CD4-positive, alpha-beta T cell treated with Interleukin-6 for 4 hours (primary cell): ENCODE measurements at places on chromosomes 11 and 22.

- no peak for DNase-seq
Measured at GRCh38 chr11:14977101-14977880, 5.1 kb upstream of the CALCA start.

DNA sequence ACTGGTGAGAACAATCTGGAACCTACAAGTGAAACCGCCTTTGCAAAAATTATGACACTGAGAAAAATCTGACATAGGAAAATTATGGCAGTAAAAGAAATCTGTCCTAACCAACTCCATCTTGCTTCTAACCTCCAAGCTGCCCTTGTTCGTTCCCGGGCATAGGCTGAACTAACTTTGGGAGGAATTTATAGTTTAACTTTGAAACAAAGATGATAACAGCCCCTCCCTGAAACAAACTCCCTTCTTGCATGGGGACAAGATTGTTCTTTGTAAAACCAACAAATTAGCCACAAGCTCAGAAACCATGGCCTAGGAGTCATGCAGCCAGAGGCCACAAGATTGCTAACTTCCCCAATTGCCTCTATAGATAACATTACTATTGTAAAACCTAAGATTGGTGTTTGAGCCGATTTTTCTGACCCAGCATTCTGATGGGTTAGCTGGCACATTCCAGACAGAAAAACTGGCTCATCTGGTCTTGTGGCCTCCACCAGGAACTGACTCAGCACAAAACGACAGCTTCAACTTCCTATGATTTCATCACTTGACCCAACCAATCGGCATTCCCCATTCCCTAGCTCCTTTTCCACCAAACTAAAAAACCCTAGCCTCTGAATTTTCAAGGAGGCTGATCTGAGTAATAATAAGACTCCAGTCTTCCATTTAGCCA is 3.6 kb upstream of the CCDC81 start:
- no peak for DNase-seq

DNA sequence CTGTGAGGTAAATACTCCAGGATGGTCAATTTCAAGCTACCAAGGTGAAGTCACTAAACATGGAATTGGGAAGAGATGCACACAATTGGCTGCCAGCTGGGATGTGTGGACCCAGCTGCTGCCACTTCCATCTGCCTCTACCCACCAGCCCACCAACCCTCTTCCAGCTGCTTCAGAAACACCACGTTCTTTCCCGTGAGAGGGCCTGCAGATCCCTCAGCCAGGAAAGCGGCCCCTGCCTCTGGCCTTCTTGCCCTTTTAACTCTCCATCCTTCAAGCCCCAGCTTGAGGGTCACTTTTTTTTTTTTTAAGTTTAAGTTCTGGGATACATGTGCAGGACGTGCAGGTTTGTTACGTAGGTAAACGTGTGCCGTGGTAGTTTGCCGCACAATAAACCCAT is 20.0 kb downstream of the PRG3 start:
- DNase-seq: no peak

DNA sequence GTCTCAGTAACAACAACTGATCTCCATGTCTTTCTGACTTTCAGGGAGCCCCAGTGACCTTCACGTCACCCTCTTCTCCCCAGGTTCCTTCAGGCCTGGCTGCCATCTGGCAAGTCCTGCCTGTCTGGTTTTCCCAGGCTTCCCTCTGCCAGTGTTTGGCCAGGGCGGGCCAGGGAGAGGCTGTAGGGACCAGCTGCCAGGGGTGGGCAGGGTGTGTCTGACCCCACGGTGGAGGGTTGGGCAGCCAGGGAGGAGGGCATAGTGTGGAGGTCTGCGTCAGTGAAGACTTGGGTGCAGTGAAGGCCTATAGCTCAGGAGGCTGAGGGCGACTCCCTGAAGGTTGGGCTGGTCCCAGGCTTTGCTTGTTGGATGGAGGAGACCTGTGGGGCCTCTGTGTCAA is 11.9 kb upstream of the MRGPRX2 start:
- no peak for DNase-seq

DNA sequence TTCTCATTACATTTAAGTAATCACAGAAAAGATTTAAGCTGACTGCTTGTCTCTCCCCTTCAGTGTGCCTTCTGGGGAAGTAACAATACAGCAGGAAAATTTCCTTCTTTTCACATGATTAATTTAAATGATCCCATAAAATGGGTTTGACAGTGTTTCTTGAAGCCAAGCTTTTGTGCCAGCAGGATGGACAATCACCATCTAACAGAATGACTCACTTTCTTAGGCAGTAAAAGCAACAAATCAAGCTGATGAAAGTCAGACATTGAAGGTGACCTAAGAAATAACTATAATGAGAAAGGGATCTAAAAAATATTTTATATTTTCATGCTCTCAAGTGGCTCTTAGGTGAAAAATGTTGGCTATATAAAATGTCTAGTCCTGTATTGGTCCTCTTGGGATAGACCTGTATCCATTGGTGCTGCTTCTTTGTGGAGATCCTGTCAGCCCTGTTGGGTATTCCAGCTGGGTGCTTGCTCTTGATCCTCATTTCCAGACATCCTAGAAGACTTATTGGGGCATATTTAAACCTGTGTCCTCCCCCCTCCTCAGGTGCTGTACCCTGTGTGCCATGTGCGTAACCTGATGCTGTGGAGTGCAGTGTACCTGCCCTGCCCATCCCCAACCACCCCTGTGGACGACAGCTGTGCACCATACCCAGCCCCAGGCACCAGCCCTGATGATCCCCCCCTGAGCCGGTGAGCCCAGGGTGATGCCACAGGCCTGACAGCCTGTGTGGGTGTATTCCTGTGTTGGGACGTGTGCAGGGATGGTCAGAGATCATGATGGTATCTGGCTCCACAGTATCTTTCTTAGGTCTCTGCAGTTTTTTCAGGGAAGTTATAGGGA is 62.7 kb upstream of the HORMAD2 start:
- no peak for DNase-seq

GRCh38 chr22:19689408-19689807 is 24.9 kb upstream of the SEPTIN5 start:
- DNase-seq: no peak

DNA sequence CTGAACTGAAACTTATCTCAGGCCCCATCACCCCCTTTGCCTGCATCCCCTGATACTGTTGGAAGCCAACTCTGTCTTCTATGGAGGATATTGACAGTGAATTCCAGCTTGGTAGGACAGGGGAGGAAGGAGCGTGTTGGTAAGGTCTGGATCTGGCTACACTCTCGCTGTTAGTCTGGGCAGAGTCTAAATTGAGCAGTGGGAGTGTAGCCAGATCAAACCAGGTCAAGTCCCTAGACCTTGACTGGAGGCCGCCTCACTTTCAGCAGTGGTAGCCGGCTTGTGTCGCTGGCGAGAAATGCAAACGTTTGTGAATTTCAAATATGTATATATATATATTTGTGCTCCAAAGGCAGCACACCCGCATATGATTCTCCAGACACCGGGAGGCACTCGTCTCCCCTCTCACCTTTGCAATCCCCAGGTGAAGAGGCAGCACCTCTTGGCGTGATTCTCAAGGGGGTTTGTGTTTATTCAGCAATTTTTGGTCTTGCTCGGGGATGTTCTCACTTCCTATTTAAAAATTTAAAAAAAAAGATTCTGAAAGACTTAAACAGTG is 26.7 kb downstream of the DHCR7 start:
- DNase-seq: no peak

GRCh38 chr22:37427135-37427710 is at the start of gene ELFN2:
Gene ELFN2 (minus strand): TSS chr22:37427479. CDS start chr22:37375534, 51,945 bp downstream.
- DNase-seq: peak; percentile 22

GRCh38 chr11:57322256-57323166 is 2.2 kb downstream of the TNKS1BP1 start:
- no peak for DNase-seq

- DNase-seq: peak; percentile 30
Measured at GRCh38 chr11:72225411-72225951, 914 bp downstream of the INPPL1 start.

DNA sequence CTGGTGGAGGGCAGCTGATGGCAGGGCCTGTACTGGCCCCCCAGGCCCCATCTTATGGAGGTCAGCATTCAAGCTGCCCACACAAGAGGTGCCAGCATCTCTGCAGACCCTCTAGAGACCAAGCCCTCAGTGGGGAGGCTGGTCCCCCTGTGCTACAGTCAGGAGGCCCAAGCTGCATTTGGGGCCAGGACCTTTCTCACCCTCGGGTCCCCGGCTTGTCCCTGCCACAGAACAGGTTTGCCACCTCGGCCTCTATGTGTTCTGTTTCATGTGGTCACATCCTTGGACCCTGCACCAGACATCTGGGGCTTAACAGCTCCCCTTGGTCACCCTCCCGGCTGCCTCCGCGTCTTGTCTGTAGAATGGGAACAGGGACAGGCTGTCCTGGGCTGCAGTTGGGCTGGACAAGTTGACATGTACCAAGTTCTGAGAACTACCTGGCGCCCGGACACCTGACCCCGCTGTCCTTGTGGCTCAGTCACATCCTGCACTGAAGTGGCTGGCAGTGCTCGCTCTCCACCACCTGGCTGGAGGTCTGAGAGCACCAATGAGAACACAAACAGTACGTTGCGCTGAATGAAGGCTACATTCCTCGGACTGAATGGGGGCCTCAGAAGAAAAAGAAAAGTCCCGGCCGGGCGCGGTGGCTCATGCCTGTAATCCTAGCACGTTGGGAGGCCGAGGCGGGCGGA is 2.7 kb upstream of the PLXNB2 start:
- DNase-seq: no peak

DNA sequence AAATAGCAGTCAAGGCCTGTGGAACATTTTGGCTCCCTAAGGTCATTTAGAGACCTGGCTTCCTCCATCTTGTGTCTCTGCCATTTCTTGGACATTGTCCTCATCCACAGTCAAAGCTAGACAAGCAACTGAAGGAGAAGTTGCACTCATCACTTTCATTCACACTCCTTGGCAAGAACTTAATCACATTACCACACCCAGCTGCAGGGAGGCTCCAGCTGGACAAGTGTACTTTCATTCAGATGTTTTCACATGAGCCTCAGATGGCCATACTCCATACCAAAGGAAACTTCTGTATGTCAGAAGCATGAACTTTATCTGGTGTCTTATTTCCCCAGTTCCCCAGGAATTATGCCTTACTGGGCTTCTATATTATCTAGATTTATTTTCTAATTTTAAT is 537.4 kb downstream of the TMEM135 start:
- no peak for DNase-seq

DNA sequence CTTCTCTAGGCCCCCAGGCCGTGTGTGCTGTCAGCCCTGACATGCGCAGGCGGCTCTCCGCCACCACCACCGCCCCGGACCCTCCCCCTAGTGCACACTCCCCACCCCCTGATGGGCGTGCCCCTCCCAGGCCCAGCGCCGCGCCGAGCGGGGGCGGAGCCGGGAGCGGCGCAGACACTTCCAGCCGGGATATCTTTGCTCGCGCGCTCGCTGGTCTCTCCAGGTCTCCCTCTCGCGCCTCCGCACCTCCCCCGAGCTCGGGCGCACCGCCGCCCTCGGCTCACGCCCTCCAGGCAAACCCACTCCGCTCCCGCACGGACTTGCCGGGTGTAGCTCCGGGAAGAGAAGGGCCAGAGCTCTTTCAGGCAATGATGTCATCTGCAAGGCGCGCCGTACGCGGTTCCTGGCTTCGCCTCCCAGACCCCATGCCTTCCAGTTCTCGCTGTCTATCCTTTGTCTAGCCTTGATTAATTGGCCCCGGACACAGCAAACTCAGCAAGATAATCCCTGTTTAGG is at the start of gene SCN3B:
TSS of gene SCN3B (minus strand) at position 59 of the 516 bp plus-strand sequence. CDS start 823 bp downstream, outside the sequence.
- DNase-seq: peak; percentile 55
